ENCODE measurements at places on chromosomes 4 and X.
A peak's percentile ranks its signal among the peaks of the same experiment; 100 is the strongest.

DNA sequence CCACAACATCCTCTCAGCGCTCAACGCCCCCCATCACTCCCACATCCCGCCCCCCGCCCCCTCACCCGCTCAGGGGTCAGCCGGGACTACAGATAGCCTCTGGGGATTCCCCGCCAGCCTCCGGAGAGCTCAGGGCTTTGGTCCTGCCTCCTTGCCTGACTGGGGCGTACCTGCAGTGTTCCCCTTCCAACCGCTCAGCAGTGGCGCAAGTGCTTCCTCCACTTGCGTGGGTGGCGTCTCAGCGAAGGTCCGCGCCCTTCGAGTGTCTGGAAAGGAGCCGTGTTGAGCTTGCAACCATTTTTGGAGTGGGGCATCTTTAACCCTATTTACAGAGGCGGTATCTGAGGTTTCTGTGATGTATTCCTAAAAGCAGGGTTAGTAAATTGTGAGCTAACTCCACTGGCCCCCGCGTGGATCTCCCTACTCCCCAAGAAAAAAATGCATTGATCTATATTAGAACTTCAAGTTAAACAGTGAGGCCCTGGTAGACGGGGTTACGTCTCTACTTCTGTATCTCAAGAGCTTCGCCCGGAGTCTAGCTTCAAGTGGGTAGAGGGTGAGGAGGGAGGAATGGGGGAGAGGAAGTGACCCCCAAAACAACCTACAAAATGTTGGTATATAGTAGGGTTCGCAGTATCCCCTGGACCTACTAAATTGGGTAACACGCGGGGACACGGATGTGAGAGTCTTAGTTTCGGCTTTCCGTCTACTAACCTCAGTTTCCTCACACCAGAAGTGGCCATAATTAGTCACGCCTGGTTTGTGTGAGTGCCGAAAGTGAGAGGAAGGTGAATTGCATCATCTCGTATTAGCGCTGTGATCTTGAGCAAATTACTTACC lies 16.1 kb downstream of the NKX3-2 start:
- peak; percentile 41 for DNase-seq

DNA sequence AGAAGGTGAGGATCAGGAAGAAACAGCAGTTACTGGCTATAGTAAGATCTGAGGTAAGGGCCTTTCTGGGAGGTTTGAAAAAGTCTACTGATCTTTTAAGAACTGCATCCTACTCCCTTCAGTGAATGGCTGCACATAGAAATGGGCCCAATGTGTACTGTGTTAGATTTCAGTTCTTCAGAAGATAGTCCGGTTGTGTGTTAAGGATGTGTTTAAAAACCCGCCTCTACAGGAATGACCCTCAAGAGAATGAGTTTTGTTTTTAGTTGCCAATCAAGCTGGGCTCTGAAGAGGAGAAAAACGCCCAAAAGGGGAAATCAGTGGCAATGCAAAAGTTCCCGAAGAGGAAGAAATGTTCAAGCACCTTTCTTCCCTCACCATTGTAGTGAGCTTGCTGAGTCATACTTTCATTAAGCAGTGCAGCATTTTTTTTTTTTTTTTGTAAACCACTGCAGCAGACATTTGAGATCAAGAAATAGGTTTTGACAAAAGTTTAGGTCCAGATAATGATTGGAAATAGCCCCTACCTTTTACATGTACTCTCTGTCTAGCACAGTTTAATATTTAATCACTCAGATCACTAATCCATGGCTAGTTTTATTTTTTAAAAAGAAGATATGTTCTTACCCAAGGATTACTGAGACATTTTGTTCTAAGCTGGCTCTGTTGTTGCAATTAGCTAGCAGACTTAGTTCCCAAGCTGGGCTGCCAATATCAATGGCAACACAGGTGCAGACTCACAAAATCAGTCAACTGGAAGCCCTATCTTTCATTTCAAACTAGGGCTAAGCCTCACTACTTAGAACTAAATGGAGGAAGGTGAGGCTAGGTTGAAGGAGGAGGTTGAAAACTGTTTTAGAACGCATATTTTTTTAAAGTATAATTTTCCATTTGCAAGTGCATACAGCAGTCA lies 7.0 kb upstream of the TRPC5OS start:
- DNase-seq = no peak

GRCh38 chrX:16853537-16853936 lies 16.6 kb downstream of the RBBP7 start:
- DNase-seq = no peak

- peak; percentile 0 for DNase-seq
Measured at GRCh38 chrX:130378024-130378669, 7.3 kb downstream of the GPR119 start.

DNA sequence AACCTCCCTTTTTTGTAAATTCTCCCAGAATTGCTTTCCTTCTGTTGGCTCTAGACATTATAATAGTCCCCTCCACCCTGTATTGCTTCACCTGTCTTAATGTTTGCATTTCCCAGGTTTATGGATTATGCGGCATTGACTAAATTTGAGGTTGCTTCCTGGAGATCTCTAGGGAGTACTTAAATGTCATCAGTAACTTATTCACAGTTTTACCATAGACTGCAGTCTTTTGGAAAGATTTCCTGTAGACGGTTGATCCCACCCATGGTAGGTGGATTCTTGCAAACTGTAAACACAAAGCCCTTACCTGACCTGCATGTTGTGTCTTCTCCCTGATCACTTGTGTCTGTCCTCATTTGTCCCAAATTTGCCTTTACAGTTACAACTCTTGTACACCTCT lies 6.2 kb upstream of the NOX1 start:
- DNase-seq = no peak

- no peak for DNase-seq
Measured at GRCh38 chrX:115602308-115602707, 41.3 kb downstream of the PLS3 start.

DNA sequence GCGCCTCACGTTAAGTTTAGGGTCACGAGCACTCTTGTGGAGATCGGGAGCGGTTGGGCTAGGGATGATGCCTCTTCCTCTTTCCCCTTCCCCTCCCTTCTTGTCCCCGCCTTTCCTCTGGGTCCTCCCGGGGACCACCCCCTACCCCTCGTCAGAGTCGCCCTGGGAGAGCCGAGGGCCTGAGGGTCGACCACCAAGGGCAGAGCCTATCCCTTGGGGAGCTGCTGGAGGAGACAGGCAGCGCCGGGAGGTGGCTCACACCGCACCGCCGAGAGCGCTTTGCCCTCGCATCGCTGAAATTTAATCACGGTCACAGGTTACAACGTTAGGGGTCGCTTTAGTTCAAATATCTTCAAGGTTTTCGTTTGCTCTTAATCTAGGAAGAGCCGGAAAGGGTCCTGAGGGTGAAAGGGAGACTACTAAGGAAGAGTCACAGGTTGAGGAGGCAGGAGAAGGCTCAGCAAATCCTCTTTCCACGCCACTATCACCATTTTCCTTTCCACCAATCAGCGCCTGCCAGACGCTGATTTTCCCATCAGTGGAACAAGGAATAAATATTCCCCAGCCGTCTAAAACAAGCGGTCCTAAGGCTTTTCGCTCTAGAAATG lies 528 bp upstream of the SNCA start:
- DNase-seq = no peak

DNA sequence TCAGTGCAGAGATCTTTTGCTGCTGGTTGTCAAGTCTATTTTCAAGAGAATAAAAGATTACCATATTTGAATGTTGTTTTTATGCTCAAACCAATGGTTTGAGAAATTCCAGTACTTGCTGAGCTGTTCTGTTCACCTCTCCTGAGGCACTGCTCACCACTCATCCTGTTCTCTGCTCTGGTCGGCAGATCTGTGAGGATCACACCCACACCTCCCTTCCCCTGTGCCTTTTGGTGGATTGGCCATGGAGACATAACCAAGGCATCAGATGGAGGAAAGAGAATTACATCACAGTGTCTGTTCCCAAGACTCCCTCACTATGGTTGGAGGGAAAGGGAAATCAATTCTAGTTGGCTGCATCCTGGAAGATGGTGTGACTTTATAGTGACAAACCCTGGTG lies 391.6 kb downstream of the ARHGAP24 start:
- DNase-seq = peak; percentile 42
